Naive B cell (primary cell): ENCODE measurements at places on chromosomes 7 and 10.
A peak's percentile ranks its signal among the peaks of the same experiment; 100 is the strongest.

DNA sequence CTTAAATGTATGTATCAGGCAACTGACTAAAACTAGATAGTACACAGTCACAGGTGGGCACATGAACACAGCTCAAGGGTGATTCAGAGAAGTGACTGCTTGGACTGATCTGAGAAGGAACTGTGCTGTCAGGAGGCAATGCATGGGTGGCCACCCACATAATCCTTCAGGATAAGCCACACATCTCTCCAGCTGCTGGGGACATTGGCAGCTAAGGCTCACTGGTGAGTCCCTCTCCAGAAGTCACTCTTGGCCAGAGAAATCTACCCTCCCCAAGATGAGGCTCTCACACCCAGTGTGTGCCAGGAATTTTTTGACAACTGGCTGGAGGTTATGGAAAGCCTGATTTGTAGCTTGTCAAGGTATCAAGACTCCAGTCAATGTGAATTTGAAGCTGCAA is 302.4 kb upstream of the NEBL start:
- no peak for DNase-seq

DNA sequence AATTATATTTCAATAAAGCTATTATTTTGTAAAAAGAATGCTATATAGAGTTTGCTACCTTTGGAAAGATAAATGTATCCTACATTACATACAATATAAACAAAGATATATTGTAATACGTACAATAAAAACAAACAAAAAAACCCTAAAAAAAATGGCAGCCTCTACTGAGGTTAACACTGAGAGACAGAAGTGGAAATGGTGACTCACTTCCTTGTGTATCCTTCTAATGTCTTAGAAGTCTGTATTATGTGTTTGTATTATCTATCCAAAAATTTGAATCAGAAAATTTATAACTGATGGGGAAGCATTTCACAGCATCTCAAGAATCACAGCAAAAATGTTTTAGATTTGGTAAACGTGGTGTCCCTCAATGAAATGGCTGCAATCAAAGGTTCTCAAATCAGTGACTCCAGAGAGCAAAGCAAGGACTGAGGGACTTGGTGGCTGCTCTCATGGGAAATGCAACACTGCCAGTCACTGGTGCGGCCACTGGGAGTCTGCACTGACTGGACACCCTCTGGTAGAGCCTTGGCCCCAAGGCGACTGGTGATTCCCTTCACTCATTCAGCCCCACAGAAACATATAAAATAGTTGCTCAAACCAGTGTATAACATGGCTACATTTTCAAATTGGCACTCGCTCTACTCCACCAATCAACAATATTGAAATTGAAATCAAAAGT is 53.8 kb downstream of the PANK1 start:
- DNase-seq, result no peak

- no peak for DNase-seq
Observed at GRCh38 chr10:132322586-132323048, 9.4 kb upstream of the LRRC27 start.

GRCh38 chr7:42493436-42494198 is 256.6 kb upstream of the GLI3 start:
- DNase-seq, result no peak

GRCh38 chr10:47021850-47022249 is 110.6 kb downstream of the PTPN20 start:
- no peak for DNase-seq

DNA sequence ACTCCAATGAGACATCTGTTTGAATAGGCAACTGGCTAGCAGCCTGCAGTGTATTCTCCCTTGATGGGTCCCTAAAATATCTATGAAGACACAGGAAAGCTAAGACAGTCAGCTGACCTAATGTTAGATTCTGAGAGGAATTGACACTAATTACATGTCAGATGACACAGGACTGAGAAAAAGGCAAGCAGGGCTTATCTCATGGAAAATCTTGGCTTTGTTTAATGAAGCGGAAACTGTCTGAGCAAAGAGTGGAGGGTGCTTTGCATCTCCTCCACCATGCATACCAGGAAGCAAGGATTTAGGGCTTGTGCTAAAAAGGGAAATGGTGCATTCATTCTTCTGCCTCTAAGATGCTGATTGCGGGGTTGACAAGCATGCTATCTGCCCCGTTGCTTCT is 135.5 kb upstream of the GLI3 start:
- DNase-seq, result no peak

- DNase-seq, result no peak
Observed at GRCh38 chr7:80830010-80830409, 88.8 kb downstream of the SEMA3C start.

DNA sequence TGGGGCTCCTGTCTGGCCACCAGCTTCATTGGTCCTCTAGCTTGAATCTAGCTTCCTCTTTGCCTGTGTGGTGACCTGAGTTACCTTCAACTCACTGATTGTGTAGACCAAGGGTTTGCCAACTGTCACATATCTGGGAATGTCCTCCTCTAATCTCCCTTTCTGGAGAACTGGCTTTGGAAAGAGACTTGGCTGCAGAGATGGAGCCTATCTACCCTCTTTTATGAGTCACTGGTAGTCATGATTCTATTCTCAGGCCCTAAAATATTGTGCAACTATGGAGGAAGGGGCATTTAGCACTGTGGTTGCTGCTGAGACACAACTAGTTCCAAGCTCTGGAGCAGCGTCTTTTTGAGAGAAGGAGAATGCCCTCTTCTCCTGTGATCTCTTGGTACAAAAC is 691.3 kb downstream of the KCNMA1 start:
- DNase-seq, result no peak

- DNase-seq, result no peak
Observed at GRCh38 chr10:61151059-61151458, 207.1 kb upstream of the RHOBTB1 start.

- no peak for DNase-seq
Observed at GRCh38 chr7:35315517-35315916, 61.6 kb upstream of the TBX20 start.

DNA sequence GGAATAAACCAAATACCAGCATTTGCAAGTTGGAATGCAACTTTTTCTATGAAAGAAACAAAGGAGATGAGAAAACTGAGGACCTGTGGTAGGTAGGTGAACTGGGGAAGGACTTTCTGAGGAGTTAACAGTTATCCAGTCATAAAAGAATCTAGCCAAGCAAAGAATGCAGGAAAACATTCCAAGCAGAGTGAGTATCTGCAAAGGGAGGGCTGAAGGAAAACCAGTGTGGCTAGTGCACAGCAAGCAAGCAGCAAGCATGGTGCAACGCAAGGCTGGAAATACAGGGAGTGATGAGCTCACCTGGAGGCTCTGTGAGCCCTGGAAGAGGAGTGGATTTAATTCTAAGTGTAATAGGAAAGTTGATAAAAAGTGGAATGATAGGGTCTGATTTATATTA is 44.0 kb downstream of the RTKN2 start:
- DNase-seq, result no peak

- DNase-seq, result no peak
Observed at GRCh38 chr7:2195400-2196246, 37.1 kb downstream of the MAD1L1 start.

- peak; percentile 59 for DNase-seq
Observed at GRCh38 chr7:135970682-135971365, 6.3 kb downstream of the MTPN start.
